ENCODE measurements at places on chromosomes 6 and 20. TPM values are rescaled to one million over a fixed set of nuclear protein-coding genes. Genes with fewer than 3 reads are reported as not detected.

LY6G6D gene
- total RNA-seq: not detected

SOBP gene
- 0.22 TPM for total RNA-seq

EYS gene
- not detected for total RNA-seq

ZNF76 gene
- total RNA-seq: 38.8 TPM

RIPPLY2 gene
- not detected for total RNA-seq

MAS1 gene
- not detected for total RNA-seq

XKR7 gene
- not detected for total RNA-seq

All from PC-9 (cell line).